Fibroblast of skin of scalp (primary cell): ENCODE measurements at places on chromosomes 3 and 15.

DNA sequence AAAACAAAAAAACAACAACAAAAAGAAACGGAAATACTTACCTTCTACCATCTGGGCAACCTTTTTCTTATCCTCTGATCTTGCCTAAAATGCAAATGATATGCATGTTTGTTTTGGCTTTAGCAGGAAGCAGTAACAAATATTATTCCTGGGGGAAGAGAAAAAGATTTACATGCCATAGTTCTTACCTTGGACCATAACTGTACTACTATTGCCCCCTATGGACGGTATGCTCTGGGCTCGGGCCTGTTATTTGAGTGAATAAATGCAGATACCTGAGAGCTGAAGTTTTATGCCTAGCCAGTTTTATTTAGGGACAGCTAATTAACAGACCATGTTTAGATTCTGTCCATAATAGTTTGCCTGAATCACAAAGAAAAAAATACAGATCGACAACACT, 12.6 kb upstream of the STARD5 start:
- DNase-seq: peak; percentile 44

DNA sequence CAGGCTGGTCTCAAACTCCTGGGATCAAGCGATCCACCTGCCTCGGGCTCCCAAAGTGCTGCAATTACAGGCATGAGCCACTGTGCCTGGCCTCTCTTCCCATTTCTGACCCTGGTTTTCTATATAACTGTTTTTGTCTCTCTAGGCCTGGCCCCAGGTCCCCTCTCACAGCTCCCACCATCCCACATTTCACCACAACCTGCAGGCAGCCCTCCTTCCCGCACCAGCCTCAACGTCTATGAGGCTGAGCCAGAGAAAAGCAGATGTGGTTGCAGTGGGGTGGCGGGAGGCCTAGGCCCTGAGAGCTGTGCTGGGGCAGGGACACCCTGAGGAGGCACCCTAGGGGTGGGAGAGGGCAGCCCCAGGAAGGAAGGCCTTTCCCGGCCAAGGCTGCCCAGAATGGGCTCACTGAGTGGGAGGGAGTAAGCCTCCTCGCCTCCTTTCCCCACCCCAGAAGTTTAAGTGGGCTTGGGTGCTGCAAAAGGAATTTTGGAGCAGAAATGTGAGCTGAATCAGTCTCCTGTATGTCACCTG, 99.7 kb downstream of the LSM3 start:
- DNase-seq: no peak

- peak; percentile 78 for DNase-seq
Measured at GRCh38 chr15:71114887-71115566, at the start of gene THSD4. THSD4 (plus strand) TSS chr15:71115471.

GRCh38 chr3:142641504-142641903, 45.3 kb downstream of the PLS1 start:
- no peak for DNase-seq

- DNase-seq: no peak
Measured at GRCh38 chr15:88635318-88635717, 3.5 kb upstream of the ISG20 start.
